Stimulated activated CD4-positive, alpha-beta T cell treated with anti-CD3 and anti-CD28 coated beads, Interleukin-4, amount 100 ng/mL, for 48 hours (primary cell): ENCODE measurements at places on chromosomes 7 and 10.

DNA sequence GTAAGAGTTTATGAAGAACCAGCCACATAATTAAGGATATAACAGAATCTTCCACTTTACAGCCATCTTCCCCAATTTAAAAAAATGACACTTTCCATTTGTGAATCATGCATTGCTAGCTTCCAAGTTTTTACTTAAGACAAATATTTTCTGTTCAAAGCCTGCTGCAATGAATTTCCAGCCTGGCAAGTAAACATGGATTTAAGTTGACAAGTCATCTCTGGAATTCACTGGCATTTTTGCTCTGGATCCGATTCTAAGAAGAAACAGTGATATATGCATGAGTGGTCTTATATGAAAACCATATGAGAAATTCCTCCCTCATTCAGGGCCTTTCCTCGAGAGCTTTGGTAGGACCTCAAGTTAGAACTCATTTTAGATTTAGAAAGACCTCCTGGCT is 116.1 kb upstream of the CDCA7L start:
- no peak for DNase-seq

DNA sequence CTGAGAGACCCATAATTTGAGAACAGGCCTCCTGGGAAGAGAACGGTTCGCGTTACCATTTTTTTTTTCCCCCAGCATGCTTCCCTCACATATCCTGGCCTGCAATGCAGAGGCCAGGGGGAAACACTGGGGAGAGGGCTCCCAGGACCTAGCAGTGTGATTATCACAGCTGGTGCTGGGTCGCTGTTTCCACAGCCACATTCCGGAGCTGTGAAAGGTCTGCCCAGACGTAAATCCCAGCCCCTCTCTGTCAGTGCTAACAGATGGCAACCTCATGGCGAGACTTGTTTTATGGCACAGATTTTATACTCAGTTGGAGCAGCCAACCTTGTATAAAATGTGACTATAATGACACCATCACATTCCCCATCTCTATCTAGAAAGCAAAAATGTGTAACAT is 150.5 kb downstream of the PLXDC2 start:
- DNase-seq, result no peak

GRCh38 chr7:34061149-34061548 is 155.8 kb downstream of the BMPER start:
- no peak for DNase-seq

DNA sequence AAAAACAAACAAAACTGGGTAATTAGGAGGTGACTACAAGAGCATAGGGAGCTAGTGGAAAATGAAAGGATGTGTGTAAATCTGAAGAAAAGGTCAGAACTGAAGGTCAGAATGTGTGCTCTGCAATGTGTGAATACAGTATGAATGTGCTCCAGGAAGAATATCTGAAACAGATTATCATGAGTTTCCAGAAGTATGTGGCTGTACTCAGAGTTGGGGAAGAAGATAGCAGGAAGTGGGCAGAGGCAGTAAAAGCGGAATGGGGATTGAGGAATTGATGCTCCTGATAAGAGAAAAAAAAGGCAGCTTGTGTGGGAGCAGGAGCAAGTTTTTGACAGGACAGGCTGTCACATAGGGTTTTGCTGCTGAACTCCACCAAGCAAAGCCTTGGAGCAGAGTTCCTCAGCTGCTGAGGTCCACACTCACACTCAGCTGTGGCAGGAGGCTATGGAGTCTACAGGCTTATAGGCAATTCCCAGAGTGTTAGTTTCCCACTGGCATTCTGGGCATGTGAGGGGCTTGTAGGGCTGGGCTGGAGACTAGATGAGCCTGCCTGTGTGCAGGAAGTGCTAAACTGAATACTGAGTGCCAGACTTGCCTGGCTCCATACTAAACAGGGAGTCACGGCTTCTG is 22.9 kb downstream of the H2AZ2 start:
- DNase-seq, result no peak

GRCh38 chr7:104230606-104231005 is 22.8 kb upstream of the ORC5 start:
- no peak for DNase-seq

DNA sequence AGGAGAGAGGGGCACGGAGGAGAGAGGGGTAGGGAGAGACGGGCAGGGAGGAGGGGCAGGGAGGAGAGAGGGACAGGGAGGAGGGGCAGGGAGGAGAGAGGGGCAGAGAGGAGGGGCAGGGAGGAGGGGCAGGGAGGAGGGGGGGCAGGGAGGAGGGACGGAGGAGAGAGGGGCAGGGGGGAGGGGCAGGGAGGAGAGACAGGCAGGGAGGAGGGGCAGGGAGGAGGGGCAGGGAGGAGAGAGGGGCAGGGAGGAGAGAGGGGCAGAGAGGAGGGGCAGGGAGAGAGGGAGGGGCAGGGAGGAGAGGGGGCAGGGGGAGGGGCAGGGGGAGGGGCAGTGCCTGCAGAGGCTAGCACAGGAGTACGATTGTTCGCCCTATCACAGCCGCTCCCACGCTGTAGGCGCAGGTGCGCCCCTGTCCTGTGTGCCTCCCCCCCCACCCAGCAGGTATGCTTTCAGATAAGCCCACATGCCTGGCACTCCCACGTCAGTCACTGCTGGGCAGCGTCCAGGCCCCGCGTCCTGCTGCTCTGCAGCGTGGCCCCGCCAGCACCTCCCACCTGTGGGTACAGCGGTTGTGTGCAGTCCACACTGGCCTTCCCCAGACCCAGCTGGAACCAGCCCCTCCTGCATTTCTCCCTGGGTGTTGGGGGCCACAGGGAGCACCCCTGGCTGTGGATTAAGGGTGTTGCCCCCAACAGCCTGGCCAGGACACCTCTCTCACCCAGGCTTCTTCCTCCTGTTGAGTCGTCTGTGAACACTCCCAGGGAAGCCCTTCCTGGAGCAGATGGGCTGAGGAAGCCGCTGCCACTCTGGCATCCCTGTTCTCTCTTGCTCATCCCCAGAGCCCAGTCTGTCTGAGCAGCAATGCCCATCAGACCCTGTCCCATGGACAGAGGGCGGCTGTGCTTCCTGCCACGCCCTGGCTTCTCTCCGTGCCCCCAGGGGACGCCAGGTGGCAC is 10.8 kb downstream of the NKX6-2 start:
- no peak for DNase-seq

DNA sequence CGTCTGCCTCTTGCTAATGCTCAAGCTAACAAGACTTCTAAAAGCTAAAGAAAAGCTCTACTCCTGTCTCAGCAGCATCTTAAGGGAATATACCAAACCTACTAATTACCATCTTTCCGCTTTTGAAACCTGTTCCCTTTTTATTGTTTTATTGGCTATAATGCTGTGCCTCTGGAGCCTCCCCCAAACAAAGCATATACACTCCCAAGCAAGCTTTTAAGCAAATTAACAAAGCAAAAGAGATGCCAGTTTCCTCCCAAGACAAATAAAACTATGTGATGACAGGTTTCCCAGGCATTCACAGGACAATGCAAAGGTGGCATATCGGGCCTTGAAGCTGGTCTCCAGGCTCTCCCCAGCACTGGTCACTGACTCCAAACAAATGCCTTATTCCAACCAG is 52.9 kb downstream of the SLC37A3 start:
- no peak for DNase-seq

GRCh38 chr7:47792521-47793121 is 155.6 kb downstream of the PKD1L1 start:
- DNase-seq, result no peak

- no peak for DNase-seq
These were observed at the start of gene KEL for GRCh38 chr7:142961973-142962926. TSS of gene KEL (minus strand) at chr7:142962363. CDS start at chr7:142962206, 157 bp downstream.

DNA sequence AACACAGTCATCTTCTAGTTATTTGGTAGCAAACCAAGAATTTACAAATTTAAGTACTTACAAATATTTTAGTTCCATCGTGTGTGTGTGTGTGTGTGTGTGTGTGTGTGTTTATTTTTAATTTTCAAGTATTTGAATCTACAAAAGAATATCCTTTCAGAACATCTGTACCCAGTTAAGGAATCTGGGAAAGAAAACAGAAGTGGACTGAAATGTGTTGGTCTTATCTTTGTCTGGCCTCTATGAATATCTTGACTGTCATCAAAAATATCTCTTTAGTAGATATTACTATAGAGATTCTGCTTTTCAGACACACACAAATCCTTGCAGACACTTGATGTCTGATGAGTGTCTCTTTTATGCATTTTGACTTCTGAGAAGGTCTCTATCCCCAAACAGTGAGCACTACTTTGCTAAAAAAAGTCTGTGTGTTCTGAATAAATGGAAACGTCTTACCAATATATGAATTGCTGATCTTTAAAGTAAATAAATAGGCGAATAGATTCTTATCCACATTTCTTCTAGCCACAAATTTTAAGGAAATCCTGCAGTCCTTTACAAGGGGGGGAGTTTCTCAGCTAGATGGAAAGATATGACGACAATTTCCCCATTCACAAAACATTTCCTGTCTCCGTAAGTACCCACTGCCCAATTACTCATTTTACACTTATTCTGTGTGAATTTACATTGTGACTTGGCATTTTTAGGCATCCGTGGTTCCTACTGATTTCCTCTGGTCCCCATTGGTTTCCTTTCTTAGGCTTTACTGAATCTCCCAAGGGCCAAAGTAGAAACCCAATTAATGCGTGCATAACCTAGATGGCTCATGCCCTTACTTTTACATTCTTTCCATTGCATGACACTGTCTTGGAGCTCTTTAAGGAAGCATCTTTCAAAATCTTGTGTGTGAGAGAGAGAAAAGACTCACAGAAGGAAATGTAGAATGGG is 36.0 kb downstream of the NRCAM start:
- no peak for DNase-seq

- no peak for DNase-seq
These were observed 1.7 kb downstream of the ZEB1 start for GRCh38 chr10:31320550-31321211.

- DNase-seq, result no peak
These were observed 138.8 kb downstream of the KCNMA1 start for GRCh38 chr10:77498829-77499228.

- no peak for DNase-seq
These were observed 344.4 kb upstream of the PODXL start for GRCh38 chr7:131900785-131901287.

DNA sequence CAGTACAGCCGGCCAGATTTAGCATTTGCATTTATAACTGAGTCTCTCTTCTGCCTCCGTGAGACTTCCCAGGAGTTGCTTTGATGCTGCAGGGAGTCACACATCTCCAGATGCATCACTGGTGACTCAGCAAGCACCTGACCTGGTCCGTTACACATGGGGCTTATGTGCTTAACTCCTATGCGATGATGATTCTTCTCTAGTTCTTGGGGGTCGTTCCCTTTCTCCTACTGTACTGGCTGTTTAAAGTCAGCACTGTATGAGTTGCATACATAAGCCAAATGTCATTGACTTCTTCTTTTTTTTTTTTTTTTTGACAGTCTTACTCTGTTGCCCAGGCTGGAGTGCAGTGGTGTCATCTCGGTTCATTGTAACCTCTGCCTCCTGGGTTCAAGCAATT is 13.0 kb upstream of the AKR1E2 start:
- no peak for DNase-seq

GRCh38 chr10:16942381-16943078 is 125.3 kb upstream of the RSU1 start:
- no peak for DNase-seq

DNA sequence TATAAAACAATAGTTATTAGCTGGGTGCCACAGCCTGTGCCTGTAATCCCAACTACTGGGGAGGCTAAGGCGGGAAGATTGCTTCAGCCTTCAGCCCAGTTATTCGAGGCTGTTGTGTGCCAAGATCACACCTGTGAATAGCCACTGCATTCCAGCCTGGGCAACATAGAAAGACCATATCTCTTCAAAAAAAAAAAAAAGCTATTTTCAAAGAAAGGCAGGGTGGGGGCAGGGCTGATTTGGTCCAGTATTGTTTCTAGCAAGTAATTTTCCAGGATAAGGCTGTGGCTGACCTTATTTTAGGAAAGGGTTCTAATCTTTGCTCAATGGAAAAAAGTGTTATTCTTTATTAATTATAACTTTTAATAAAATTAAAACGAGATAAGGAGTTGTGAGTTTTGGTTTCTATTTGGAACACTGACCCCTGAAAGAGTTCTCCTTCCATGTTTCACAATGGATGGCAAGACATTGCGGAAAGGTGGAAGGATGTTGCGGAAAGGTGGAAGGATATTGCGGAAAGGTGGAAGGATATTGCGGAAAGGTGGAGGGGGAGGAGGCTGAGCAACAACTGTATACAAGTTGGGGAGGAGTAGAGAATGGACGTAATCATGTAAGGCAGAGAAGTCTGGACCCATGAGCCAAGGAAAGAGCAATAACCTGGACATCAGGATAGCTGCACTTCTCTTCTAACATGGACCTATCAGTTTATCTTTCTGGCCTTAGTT is 1.5 kb upstream of the C1GALT1 start:
- DNase-seq, result no peak

- DNase-seq, result no peak
These were observed 256.2 kb upstream of the NFE2L3 start for GRCh38 chr7:25895792-25896171.

DNA sequence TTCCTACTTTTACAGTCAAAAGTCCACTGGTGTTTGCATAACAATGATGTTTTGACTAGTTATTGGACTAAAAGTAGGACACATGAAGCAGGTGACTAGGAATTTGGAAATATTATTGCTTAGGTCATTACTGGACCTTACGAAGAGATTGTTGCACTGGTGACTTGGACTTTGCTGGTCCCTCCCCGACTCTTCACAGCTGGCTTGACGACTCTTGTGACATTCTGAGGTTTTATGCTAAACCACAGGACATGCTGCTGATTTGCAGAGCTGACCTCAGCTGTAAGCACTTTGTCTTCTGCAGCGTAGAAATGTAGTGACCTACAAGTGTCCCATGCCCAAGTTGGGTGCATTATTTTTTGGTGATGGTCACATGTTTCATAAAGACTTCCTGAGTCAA is 21.9 kb downstream of the PCBD1 start:
- DNase-seq, result no peak

DNA sequence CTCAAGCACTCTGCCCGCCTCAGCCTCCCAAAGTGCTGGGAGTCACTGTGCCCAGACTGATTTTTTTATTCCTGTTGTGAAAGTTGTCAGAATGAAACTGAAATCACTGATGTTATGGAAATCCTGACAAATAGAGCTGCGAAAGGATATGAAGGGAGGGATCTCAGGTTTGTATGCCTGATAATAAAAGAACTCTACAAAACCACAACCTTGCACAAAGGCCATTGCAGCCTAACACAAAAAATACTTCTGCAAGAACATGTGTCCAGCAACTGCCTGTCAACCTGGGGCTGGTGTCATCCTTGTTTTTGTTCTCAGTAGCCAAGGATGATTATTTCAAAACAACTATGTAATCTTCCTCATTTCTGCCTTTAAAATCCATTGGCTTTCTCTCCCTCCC is 126.1 kb downstream of the NEBL start:
- DNase-seq, result no peak
